Type B pancreatic cell (in vitro differentiated cells): ENCODE measurements at places on chromosomes 3 and 15. TPM values are rescaled to one million over a fixed set of nuclear protein-coding genes. Genes with fewer than 3 reads are reported as not detected.

DNA sequence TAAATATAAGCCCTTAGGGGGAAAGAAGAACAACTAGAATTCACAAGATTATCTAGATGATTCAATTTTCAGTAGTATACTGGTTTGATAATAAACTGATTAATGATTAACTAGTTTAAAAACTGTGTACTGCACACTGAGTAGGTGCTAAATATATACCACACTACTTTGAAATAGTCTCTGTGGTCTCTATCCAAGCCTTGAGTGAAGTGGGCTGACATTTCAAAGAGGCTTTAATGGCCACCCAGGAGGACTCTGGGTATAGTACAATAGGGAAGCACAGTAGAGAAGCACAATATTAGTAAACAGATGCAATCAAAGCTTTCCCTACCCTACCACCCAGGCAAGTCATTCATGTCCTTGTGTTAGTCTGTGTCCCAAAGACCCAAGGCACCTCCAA is 46.7 kb downstream of the FILIP1L start:
- no peaks in the 10 kb centered on the region for H3K27me3 ChIP-seq
- peaks cover 3% of the 10 kb centered on the region for H3K36me3 ChIP-seq
- peaks cover 5% of the 10 kb centered on the region for H3K4me1 ChIP-seq
- DNase-seq = no peak
- no peak overlapping the region for H3K4me3 ChIP-seq

DNA sequence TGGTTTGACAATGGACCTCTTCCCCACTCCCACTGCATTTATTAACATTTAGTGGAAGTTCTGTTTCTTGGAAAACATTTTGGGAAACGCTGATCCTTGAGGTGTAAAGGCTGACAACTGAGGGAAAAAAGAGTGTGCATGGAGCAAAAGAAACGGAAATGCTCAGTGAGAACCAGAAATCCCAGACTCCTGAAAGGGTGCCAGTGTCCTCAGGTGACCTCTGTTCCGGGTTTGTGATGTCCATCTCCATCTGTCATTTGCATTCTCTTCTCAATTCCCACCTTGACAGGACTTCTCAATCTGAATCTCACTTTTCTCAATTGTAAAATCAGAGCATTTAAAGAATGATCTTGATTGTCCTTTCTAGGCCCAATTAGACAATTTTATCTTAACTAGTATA is 71.1 kb upstream of the FAM3D start:
- no peak for DNase-seq
- H3K4me3 ChIP-seq = no peak overlapping the region
- H3K27me3 ChIP-seq = no peaks in the 10 kb centered on the region
- H3K4me1 ChIP-seq = no peaks in the 10 kb centered on the region

GRCh38 chr15:52499506-52499905 is 29.2 kb downstream of the MYO5A start:
- no peaks in the 10 kb centered on the region for H3K4me1 ChIP-seq
- no peaks in the 10 kb centered on the region for H3K27me3 ChIP-seq
- no peaks in the 10 kb centered on the region for H3K36me3 ChIP-seq
- H3K4me3 ChIP-seq = no peak overlapping the region
- no peak overlapping the region for H3K27ac ChIP-seq

- H3K27me3 ChIP-seq = peaks cover 4% of the 10 kb centered on the region
- no peaks in the 10 kb centered on the region for H3K36me3 ChIP-seq
- DNase-seq = no peak
Observed at GRCh38 chr3:139695426-139696313, 17.9 kb upstream of the NMNAT3 start.

DNA sequence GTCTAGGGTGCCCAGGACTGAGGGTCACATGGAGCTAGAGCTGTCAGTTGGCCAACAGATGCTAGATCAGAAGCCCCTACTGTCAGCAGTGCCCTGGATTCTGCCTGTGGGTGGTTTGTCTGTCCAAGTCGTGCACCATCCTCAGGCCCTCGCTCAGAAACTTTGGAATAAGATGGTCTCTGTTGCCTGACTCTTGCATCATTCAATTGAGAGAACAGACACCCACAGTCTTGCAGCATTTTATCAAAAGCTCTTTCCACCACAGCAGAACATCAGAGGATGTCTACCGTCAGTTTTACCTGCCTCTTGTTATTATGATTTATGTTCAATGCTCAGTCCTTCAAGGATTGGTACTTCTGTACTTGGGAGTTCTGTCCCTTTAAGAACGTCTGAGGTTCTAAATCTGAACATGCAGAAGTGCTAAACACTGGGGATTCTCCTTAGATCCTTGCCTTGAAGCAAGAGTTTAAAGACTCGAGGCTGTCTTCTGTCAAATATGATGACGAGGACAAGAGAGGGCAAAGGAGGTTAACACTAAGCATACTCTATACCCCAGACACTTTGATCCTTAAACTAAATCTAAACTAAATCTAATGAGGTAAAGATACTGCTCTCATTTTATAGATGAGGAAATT is 4.8 kb downstream of the AQP9 start:
- no peak overlapping the region for H3K4me3 ChIP-seq
- peaks cover 4% of the 10 kb centered on the region for H3K27me3 ChIP-seq
- H3K4me1 ChIP-seq = no peaks in the 10 kb centered on the region
- H3K27ac ChIP-seq = no peak overlapping the region

GRCh38 chr3:65595222-65596028 is 443.3 kb downstream of the MAGI1 start:
- peaks cover 13% of the 10 kb centered on the region for H3K27me3 ChIP-seq
- H3K27ac ChIP-seq = peak overlapping the region; percentile 66
- no peak for DNase-seq
- peaks cover 43% of the 10 kb centered on the region for H3K4me1 ChIP-seq
- no peaks in the 10 kb centered on the region for H3K36me3 ChIP-seq

DNA sequence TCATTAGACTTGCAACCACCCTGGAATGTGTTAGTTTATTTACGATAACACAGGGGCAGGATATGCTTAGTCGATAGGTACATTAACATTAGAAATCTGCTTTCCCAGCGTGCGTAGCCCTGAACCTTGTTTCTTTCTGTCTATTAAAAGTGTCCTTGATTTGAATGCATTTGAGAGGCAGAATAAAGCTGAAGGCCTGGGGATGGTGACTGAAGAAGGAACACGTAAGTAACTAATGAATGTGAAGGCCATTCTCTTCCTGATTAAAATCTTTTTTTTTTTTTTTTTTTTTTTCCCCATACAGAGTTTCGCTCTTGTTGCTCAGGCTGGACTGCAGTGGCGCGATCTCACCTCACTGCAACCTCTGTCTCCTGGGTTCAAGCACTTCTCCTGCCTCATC is 142.8 kb upstream of the CHRM5 start:
- H3K4me3 ChIP-seq = no peak overlapping the region
- H3K36me3 ChIP-seq = no peaks in the 10 kb centered on the region
- no peak overlapping the region for H3K27ac ChIP-seq
- H3K27me3 ChIP-seq = no peaks in the 10 kb centered on the region
- DNase-seq = no peak
- H3K4me1 ChIP-seq = no peaks in the 10 kb centered on the region

DNA sequence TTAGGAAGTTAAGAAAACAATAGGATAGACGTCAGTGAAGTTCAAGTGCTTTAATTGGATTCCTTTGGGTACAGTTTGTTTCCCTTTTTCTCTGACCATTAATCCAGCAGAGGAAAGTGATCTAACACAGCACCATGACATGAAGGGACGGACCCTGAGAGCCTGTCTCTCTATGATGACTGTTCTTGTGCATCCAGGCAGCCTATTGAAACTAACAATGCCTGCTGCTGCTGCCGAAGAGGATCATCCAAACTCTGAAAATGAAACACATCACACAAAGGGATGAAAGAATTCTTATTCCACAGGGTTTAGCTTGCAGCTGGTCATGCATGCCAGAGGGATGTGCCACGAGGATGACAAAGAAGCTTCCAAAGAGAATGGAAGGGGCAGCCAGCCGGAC is 75.5 kb downstream of the ZBTB20 start:
- H3K4me3 ChIP-seq = no peak overlapping the region
- no peaks in the 10 kb centered on the region for H3K27me3 ChIP-seq
- no peak for DNase-seq
- H3K27ac ChIP-seq = no peak overlapping the region
- no peaks in the 10 kb centered on the region for H3K36me3 ChIP-seq
- peaks cover 6% of the 10 kb centered on the region for H3K4me1 ChIP-seq

DNA sequence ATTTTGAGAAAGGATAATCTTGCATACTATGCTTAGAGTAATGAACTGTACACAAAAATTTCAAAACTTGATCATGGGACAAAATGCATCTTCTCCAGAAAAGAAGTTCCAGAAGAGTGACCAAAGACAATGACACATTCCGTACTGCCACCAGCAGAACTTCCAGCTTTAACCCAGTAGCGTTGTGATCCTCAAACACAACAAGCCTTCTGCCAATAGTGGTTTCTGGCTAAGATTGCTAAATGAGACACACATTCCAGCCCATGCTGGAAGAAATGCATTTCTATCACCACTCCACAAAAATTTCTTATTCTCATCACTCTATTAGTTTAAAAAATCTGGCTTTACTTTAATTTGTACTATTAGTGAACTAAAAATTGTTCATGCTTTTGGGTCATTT is 334.9 kb downstream of the TBC1D5 start:
- H3K4me3 ChIP-seq = no peak overlapping the region
- no peak overlapping the region for H3K27ac ChIP-seq
- H3K4me1 ChIP-seq = no peaks in the 10 kb centered on the region
- H3K36me3 ChIP-seq = peaks cover 5% of the 10 kb centered on the region
- DNase-seq = no peak
- no peaks in the 10 kb centered on the region for H3K27me3 ChIP-seq

DNA sequence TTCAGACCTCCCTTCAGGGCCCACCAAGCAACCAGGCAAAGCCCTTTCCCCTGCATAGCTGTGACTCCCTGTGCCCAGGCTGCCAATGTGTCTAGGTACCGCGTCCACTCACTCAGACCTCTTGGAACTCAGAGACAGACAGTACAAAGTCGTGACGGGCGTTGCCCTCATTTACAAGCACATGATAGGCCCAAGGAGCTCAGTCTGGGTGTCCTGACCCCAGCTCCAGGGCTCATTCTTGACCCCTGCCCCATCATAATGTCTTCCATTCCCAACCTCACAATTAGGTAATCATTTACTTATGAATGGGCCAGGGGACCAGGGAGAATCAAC is 56.0 kb downstream of the KLF13 start:
- H3K27ac ChIP-seq = peak overlapping the region; percentile 64
- H3K36me3 ChIP-seq = peaks cover 9% of the 10 kb centered on the region
- DNase-seq = no peak
- no peaks in the 10 kb centered on the region for H3K27me3 ChIP-seq
- H3K4me1 ChIP-seq = peaks cover 8% of the 10 kb centered on the region

DNA sequence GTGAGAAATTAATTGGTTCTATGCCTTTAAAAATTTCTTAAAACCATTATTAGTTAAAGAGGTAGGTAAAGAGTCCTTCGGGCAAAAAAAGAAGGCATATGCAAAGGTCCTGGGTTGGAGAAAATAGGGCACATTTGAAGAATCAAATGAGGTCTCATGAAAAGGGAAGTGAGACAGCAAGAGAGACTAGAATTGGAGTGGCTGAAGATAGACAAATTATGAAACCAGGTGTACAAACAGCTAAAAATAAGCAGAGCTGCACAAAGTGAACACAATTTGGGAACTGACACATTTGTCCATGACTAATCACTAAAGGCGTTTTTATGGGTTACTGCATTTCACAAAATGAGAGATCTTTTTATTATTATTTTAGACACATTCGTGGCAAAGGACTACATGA is 581.2 kb downstream of the PYDC2 start:
- no peaks in the 10 kb centered on the region for H3K4me1 ChIP-seq
- no peak overlapping the region for H3K27ac ChIP-seq
- no peak for DNase-seq
- H3K36me3 ChIP-seq = no peaks in the 10 kb centered on the region
- H3K27me3 ChIP-seq = no peaks in the 10 kb centered on the region

GRCh38 chr3:170942011-170942410 is 33.6 kb upstream of the EIF5A2 start:
- DNase-seq = no peak
- no peaks in the 10 kb centered on the region for H3K4me1 ChIP-seq
- H3K27me3 ChIP-seq = no peaks in the 10 kb centered on the region
- H3K36me3 ChIP-seq = no peaks in the 10 kb centered on the region

GRCh38 chr15:50267577-50267976 is 2.1 kb upstream of the HDC start:
- DNase-seq = no peak
- H3K4me3 ChIP-seq = no peak overlapping the region
- H3K36me3 ChIP-seq = no peaks in the 10 kb centered on the region

DNA sequence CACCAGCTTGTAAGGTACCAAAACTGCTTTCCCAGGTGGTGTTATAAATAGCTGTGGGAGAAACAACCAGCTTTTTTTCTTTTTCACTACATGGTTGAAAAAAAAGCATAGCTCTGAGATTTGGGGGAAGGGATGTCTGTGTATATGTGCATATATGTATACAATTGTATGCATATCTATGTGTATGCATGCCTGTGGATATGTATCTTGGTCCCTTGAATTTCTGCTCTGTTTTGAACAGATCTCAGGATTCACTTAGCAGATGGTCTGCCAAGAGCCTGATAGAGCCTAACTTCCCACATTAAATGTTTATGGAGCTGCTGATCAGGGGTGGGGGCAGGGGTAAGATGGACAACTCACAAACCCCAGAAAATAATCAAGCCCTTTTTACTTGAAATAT is 39.0 kb upstream of the CPNE4 start:
- no peaks in the 10 kb centered on the region for H3K4me1 ChIP-seq
- H3K27ac ChIP-seq = no peak overlapping the region
- H3K4me3 ChIP-seq = no peak overlapping the region
- H3K36me3 ChIP-seq = no peaks in the 10 kb centered on the region
- no peak for DNase-seq
- peaks cover 8% of the 10 kb centered on the region for H3K27me3 ChIP-seq

DNA sequence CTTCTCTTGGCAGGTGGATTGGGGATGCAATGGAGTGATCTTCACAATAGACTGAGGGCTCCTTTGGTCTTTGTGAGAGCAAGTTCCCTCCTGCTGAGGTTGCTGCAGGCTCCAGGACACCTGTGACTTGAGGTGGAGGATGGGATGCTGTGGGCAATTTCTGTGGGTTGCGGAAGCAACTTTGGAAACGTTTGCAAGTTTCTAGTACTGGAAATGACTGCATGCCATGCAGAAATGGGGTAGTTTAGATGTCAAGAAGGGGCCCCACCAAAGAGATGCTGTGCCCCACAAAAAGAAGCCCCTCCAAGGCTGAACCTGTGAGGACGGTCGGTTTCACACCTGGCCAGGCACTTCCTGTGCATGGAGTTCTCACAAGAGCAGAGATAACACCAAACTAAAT is 80.4 kb upstream of the XCR1 start:
- H3K4me3 ChIP-seq = no peak overlapping the region
- no peaks in the 10 kb centered on the region for H3K36me3 ChIP-seq
- no peak for DNase-seq
- H3K27me3 ChIP-seq = peaks cover 3% of the 10 kb centered on the region

- peaks cover 12% of the 10 kb centered on the region for H3K4me1 ChIP-seq
- H3K4me3 ChIP-seq = no peak overlapping the region
- no peaks in the 10 kb centered on the region for H3K36me3 ChIP-seq
Observed at GRCh38 chr15:83462953-83463433, 15.9 kb downstream of the SH3GL3 start.

Gene FYCO1
- 15.2 and 27.5 TPM in 2 replicates for total RNA-seq

Gene STAB1
- total RNA-seq = 0.12 TPM in 1 of 2 replicates, not detected in the other

Gene RTP3
- not detected in 2 replicates for total RNA-seq

Gene ZNF501
- total RNA-seq = 5.0 and 5.8 TPM in 2 replicates

Gene RASGRF1
- total RNA-seq = 0.41 and 1.5 TPM in 2 replicates

Gene LMAN1L
- not detected in 2 replicates for total RNA-seq

Gene RHCG
- total RNA-seq = 13.4 and 22.4 TPM in 2 replicates

Gene STAC
- 3.5 and 4.9 TPM in 2 replicates for total RNA-seq

Gene DPPA2
- 0.36 TPM in 1 of 2 replicates, not detected in the other for total RNA-seq

Gene RPS17
- 2,088 and 2,219 TPM in 2 replicates for total RNA-seq
